Stimulated activated CD8-positive, alpha-beta memory T cell treated with anti-CD3 and anti-CD28 coated beads, Interleukin-4, amount 100 ng/mL, for 1 hour (primary cell): ENCODE measurements at places on chromosomes 2 and 18.

DNA sequence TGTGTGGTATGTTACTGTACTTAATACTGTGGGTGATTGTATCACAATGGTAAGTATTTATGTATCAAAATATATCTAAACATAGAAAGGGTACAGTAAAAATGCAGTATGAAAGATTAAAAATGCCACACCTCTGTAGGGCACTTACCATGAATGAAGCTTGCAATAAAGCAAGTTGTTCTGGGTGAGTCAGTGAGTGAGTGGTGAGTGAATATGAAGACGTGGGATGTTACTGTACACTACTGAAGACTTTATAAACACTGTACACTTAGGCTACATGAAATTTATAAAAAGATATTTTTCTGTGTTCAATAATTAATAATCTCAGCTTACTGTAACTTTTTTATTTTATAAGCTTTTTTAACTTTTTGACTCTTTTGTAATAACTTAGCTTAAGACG is 1162.4 kb upstream of the NRXN1 start:
- no peak for DNase-seq

GRCh38 chr2:133086176-133086575 is 416.2 kb upstream of the LYPD1 start:
- no peak for DNase-seq

DNA sequence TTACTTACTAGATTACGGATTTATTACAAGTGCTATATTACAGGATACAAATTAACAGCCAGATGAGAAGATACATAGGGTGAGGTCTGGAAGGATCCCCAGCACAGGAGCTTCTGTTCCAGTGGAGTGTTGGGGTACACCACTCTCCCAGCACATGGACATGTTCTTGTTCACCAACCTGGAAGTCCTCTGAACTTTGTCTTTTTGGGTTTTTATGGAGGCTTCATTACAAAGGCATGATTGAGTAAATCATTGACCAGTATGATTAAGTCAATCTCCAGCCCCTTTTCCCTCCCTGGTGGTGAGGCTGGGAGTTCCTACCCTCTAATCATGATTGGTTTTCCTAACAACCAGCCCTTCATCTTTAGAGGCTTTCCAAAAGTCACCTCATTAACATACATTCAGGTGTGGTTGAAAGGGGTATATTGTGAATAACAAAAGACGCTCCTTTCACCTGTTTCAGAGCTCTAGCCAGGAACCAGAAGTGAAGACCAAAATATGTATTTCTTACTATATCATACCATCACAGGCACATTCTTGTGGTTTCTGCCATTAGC is 38.3 kb downstream of the APLF start:
- DNase-seq, result no peak

DNA sequence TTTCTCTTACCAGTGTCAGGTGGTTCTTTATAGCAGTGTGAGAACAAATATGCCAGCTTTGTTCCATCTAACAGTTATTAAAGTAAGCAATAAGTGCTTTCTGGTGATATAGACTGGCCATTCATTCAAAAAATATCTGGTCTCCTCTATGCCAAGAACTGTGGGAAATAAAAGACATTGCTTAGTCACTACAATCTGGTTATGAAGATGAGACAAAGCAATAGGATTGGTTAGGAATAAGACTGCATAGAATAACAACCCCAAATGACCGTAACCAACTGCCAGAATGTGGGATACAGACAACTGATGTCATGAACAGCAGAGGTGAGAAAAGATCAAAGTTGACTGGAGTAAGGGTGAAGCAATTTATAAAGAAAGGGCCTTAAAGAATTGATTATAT is 83.8 kb downstream of the MBD2 start:
- DNase-seq, result no peak

DNA sequence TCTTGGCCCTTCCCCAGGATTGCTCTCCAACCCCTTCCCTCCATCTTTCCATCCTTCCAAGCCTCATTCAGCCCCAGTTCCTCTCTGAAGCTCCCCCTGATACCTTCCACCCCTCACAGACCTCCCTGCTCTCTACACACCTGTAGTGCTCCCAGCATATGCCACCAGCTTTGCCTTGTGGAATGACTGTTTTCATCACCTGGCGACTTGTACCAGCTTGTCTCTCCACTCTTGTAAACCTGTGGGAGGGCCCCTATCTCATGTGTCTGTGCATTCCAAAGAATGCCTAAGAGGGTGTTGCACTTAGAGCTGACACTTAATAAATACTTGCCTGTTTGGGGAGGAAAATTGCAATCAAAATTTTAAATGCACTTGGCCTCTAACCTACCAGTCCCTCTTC is 198.7 kb downstream of the BCL11A start:
- no peak for DNase-seq

- DNase-seq, result no peak
These were observed 665.3 kb downstream of the STK39 start for GRCh38 chr2:167581961-167582574.

GRCh38 chr2:139600166-139600565 is 820.0 kb upstream of the NXPH2 start:
- DNase-seq, result no peak

DNA sequence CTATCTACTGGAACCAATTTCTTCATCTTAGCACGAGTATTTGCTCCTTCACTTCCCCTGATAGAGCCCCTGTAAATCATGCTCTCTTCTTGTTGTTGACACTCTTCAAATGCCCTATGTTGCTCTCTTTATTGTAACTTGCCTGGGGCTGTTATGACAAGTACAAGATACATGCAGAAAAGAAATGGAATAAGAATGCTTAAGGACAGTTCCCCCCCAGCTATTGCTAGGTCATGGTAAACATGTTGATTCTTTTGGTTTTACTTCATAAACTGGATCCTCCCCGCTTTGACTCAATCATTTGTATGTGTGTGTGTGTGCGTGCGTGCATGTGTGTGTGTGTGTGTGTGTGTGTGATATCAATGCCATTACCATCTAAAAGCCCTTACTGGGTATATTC is 368.5 kb upstream of the CNTNAP5 start:
- no peak for DNase-seq

GRCh38 chr2:194739217-194739616 is 917.8 kb upstream of the SLC39A10 start:
- DNase-seq, result no peak
